ENCODE measurements at places on chromosomes 1 and 21.

DNA sequence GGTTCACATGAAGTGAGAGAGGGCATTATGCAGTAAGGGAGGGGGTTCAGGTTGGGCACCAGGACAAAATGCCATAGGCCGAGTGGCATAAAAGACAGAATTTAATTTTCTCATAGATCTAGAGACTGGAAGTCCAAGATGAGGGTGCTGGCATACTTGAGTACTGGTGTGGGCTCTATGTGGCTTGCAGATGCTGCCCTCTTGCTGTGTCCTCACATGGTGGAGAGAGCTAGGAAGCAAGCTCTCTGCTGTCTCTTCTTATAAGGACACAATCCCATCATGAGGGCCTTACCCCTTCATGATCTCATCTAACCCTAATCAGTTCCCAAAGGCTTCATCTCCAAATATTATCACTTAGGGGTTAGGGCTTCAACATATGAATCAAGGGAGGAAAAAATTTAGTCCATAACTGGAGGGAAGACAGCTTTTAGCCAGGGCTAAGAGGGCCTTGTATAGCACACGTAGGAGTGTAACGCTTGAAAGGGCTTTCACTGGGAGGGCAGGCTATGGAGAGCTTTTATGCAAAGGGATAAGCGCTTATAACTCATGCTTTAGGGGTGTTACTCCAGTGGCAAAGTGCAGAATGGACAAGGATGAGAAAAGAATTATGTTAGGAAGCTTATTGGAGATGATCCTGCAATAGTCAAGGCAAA lies 64.5 kb downstream of the PLPPR5 start:
- DNase-seq, result no peak

- DNase-seq, result no peak
Measured at GRCh38 chr1:155049651-155050559, 1.2 kb upstream of the ADAM15 start.

GRCh38 chr1:166605137-166605536 lies 234.1 kb upstream of the POGK start:
- no peak for DNase-seq

DNA sequence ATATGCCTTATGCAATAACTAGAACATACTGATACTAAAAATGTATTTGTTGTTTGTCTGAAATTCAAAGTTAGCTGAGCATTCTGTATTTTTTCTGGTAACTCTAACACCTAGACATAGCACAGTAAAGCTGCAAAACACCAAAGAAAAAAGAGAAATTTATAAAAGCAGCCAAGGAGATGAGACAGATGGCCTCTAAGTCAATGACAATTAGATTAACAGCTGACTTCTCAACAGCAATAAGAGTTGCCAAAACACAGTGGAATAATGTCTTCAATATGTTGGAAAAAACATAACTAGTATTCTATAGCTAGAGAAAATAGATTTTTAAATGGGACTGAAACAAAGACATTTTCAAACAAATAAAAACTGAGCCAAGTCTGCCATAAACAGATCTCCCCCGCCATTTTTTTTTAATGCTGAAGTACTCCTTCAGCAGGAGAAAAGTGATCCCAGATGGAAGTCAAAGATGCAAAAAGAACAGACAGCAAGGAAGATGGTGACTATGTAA lies 81.3 kb downstream of the SYF2 start:
- DNase-seq, result no peak
